ENCODE measurements at places on chromosomes 2 and 18.

GRCh38 chr18:56166914-56167313 is 471.5 kb downstream of the TXNL1 start:
- no peak for DNase-seq

DNA sequence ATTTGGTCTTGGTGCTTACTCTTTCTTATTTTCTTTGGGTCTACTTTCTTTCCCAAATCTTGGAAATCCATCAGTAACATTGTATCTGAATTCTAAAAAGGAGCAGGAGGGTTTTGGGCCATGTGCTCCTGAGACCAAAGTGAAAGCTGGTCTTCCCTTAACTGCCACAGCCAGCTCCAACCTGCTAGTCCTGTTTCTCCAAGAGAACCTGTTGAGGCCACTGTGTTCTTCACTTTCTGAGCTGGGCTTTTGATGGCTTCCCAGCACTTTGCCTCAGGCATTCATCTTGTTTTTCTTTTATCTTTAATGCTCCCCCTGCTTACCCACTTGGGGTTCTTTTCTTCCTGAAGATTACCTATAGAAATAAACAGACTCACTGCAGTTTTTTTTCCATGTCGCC is 53.3 kb downstream of the ARHGAP28 start:
- DNase-seq, result no peak

- no peak for DNase-seq
These were observed 36.0 kb downstream of the PCBP1 start for GRCh38 chr2:70123051-70123828.

DNA sequence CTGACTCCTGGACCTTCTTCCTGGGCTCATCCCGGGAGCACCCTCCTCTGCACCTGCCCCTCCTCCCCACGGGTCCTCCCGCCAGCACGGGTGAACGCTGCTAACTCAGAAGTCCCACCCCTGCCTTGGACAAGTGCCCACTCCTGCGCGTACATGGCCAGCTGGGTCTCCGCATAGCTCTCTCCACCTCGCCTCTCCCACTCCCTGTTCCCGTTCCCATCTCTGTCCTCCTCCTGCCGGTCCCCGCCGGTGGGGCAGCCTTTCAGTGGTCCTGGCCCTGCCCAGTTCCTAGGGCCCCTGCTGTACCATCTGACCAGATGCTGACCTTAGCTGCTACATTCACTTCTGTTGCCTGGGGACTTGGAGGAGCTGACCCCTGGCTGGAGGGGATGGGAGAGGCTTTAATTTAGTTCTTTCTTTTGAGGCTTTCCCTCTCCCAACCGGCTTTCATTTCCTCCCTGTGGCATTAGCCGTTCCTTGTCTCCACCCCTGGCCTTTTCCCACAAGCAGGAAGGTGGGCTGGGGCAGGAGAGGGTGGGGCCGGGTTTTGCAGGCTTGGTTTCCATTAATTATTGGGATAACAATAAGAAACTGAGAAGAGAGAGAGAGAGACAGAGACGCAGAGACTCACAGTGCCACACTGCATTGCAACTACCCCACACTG is 136.1 kb downstream of the SH3BP4 start:
- DNase-seq, result no peak

- DNase-seq, result no peak
These were observed 39.1 kb downstream of the SLC9A4 start for GRCh38 chr2:102512161-102512560.

- peak; percentile 72 for DNase-seq
These were observed 39.0 kb downstream of the COA5 start for GRCh38 chr2:98569197-98569793.

DNA sequence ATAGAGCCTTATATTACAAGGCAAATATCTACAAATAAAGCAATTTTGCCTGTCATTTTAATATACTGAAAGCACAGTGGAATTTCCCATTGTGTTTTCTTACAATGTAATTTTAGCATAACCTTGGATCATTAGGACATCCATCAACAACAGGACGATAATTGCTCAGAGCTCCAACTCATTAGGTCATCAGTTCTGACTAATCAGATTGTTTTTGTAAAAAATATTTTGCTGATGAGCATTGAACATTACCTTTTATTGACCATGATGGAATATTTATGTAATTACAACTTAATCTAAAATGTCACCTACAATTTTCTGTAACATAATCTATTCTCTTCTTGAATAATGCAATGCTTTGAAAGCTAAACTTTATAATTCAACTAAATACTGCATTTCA is 215.3 kb upstream of the DSEL start:
- no peak for DNase-seq

DNA sequence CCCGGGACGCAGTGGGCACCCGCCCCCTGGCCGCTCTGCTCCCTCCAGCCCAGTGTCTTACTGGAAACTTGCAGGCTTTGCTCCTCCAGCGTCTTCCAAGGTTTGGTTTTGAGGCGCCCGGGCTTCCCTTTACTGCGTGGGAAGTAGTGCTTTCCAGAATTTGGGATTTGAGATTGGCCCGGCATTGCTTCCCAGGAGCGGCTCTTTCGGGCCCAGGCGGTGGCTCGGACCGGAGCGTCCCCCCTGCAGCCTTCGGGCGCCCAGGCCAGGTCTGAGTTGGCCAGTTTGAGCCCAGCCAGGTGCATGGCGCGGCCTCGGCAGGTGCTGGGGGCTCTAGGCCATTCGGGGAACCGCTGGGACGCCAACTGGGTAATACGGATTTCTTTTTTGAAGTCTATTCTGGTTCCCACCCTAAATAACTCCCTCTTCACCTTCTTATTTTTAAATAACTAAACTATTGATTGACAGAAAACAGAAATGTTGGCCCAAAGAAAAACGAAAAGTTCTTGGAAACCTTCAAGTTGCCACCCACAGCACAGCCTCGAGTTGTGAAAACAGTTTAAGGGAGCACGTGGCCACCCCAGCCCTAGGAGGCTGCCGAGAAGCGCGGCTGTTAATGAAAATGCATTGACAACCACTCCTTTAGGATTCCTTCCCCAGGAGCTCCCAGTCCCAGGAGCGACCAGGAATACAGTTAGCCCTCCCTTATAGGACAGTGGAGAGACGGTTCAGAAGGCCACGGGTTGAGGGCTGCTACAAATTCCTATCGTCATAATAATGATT is 766 bp downstream of the SNTG2 start:
- DNase-seq, result no peak

- DNase-seq, result no peak
These were observed 125.7 kb downstream of the KCTD1 start for GRCh38 chr18:26422472-26423162.

DNA sequence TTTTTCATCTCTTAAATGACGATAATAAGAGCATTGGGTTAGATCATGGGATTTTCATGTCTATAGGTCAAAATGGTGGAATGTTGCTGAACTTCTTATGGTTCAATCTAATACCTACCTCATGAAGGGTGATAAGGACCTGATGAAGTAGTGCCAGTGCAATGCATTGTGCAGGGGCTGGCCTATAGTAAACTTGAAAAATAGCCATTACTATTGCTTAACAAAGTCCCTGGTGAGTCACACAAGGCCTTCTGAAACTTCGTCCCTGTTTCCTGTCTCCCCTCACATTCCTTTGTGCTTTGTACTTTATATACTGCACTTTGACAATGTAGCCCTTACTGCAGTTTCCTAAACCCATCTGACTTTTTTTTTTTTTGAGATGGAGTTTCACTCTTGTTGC is 515.9 kb downstream of the SLC4A3 start:
- DNase-seq, result no peak

DNA sequence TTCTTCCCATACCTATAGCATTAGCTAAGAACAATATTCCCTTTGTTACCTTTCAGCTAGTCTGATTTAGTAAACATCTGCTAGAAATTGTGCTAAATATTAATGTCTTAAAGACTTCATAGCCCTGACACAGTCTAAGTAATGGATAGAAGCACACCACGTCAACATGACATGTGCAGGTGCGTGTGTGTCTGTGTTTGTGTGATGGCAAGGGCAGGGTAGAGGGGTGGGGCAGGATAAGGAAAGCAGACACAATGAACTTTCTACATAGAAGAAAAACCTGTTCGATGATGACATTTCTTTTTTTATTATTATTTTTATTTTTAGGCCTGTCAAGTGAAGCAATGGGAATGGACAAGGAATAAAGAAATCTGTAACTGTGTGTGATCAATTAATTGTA is 223.3 kb downstream of the NOL4 start:
- no peak for DNase-seq

DNA sequence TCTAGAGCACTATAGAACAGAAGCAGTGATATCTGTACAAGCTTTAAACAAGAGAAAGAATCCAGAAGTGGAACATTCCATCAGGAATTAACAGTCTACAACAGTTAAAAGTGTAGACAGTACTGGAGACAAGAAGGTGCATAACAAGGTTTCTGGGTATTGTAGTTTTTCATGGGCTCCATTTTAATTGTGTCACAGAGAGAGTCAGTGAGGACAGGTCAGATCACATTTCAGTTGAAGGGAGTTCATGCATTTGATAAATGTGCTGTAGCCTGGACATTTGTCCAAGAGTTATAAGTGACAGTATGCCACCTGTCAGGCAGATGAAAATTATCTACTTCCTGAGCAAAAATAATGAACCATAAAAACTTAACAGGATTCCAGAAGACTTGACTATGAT is 328.6 kb downstream of the CNTNAP5 start:
- no peak for DNase-seq

GRCh38 chr2:65820454-65820853 is 388.1 kb upstream of the SPRED2 start:
- DNase-seq, result no peak

- DNase-seq, result no peak
These were observed 28.8 kb upstream of the SPATA3 start for GRCh38 chr2:230967113-230967512.

DNA sequence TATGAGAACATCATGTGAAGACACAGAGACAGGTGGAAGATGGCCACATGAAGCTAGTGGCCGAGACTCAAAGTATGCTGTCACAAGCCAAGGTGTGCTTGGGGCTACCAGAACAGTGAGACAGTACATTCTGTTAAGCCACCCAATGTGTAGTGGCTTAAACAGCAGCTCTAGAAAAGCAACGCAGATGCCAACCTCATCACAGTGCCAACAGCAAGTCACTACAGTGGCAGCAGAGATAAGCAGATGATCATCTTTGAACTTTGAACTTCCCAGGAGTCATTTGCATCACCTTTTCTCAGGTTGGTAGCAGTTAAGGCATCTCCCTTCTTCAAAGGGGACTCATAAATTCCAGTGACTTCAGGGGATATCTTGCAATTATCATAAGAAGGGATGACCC is 394.4 kb downstream of the LRP1B start:
- DNase-seq, result no peak

DNA sequence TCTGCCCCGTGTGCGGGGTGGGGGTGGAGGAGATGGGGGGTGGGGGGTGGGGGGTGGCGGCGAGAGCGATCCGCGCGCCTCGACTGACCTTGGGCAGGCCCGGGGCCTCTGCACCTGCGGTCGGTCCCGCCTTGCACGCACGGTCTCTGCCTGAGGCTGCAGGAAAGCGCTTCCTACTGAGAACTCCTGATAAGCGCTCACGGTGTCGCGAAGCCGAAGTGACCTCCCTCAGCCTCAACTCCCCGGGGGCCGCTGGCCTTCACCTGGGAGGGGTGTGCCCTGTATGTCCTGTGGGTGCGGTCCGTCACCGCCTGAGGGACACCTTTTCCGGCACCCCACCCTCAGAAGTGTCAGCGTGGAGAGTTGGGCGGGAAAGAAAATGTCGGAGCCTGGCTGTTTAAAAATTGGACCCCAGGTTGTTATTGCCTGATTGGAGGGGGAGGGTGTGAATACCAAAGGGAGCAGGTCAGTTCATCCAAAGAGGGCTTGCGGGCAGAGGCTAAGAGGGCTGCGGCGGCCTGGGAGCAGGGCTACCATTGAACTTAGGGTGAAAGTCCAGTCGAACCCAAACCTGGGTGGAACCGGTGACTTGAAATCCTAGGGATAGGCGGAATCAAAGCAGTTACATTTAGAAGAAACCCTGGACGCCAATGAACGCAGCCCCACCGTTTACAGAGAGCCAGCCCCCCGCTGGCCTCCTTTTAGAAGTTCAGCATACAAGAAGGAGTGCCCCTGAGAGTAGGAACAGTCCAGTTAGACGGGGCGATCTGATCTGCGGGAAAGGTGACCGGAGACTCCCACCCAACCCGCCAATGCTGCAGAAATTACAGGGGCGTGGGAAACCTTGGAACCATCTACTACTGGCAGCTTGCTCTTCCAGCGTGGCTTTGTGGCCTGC is 1.2 kb downstream of the MAL start:
- DNase-seq, result peak; percentile 18

- no peak for DNase-seq
These were observed 47.9 kb upstream of the RAB12 start for GRCh38 chr18:8561123-8561910.

GRCh38 chr2:86703704-86704361 is 16.3 kb upstream of the RMND5A start:
- no peak for DNase-seq

DNA sequence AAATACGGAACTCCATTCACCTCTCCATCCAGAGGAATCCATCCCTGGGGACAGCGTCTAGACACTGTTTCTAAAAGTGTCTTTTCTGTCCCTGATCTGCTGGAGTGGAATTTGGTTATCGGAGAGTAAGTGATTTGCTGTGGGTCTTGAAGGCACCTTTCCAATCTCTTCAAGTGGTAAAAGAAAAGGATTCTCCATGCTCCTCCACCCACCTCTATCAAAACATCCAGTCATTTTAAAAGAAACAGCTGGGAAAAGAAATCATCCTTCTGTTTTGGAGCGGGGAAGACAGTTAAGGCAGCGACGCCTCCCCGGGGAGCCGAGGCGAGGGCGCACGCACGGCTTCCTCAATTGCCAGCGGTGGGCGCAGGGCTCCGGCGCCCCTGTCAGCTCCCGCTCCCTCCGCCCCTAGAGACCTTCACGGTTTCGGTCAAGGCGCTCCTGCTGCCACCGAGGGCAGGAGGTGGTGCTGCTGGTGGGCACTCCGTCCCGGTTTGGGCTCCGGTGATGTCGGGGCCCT is 547 bp downstream of the SLC35F5 start:
- peak; percentile 36 for DNase-seq

DNA sequence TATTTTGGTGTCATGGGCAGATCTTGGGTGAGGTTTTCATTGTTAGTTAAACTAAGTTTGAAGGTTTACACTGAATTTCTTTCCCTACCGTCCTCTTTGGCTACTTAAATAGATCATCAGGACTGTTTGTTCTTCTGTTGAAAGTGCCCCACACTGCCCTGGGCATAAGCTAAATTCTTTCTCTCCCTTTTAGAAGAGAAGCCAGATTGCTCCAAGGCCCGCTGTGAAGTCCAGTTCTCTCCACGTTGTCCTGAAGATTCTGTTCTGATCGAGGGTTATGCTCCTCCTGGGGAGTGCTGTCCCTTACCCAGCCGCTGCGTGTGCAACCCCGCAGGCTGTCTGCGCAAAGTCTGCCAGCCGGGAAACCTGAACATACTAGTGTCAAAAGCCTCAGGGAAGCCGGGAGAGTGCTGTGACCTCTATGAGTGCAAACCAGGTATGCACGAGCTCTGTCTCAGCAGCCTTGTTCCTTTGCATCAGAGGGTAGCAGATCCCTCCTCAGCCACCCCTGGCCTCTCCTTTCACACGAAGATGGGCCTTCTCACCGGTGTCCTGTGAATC is 85.6 kb downstream of the CRIM1 start:
- DNase-seq, result no peak
